AML-193 (cell line): ENCODE measurements at places on chromosomes 1 and 21.

DNA sequence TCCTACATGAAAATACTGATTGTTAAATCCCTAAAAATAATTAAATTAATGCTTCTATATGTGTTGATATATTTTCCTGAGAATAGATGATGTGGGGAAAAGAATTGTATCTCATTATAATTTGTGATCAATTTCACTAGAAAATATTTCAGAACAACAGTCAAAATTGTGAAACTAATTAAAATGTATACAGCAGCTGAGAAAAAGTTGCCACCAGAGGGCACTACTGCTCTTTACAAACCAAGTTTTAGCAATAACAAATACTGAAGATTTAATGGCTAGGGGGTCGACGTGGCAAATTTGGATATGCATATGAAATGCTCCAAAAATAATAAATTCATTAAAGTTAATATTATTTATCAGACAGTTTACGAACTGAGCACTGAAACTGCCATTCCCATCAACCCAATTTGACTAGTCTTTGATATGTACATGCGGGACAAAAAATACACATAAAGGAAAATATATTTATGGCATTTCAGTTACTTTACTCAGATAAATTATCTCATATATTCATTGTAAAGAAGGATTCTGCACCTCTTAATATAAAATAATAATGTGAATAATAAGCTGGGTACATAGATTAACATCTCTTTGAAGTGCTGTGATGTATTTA is 96.3 kb upstream of the TMPRSS15 start:
- peak; percentile 16 for DNase-seq

DNA sequence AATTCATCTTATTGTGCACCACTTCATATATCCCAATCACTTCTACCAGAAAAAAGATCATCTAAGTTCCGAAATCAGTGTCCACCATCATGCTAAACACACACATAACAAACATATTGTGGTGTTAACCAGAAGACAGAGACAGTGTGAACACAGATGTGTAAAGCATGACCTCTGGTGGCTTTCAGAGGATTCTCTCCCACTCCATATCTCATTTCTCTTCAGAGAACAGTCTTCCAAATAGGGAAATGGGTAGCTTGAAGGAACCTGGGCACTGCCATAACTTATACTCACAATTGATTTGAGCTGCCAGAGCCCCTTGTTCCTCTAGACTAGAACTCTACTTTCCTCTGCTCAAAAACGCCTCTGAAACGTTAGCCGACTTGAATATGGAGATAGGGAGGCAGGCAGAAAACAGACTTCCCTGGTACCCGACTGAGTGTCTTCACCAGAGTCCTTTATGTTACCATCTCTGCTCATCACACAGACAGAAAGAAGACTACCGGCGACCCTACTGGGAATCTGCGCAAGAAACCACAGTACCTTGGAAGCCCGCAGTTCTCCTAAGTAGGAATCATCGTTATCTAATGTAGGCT is 1.8 kb upstream of the ELAPOR1 start:
- DNase-seq: peak; percentile 59

- no peak for DNase-seq
Measured at GRCh38 chr1:201051399-201051798, 27.9 kb upstream of the KIF21B start.

DNA sequence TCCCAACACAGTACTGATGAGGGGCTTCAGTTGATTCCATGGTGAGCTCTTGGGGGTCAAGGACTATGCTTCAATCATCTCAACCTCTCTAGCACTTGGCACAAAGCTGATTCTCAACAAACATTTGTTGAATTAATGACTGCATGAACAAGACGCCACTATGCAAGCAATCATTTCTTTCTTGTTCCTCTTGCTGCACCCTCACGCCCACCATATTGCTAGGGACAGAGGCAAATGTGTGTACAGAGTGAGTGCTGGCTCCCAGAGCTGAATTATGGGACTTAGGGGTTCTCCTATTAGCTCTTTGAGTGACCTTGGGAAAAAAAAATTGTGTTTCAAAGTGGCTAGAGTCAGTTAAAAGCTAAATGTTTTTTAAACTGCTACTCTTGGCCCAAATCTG is 2.5 kb downstream of the ADAR start:
- no peak for DNase-seq
